DMS79 (cell line): ENCODE measurements at places on chromosomes 6 and 20.

DNA sequence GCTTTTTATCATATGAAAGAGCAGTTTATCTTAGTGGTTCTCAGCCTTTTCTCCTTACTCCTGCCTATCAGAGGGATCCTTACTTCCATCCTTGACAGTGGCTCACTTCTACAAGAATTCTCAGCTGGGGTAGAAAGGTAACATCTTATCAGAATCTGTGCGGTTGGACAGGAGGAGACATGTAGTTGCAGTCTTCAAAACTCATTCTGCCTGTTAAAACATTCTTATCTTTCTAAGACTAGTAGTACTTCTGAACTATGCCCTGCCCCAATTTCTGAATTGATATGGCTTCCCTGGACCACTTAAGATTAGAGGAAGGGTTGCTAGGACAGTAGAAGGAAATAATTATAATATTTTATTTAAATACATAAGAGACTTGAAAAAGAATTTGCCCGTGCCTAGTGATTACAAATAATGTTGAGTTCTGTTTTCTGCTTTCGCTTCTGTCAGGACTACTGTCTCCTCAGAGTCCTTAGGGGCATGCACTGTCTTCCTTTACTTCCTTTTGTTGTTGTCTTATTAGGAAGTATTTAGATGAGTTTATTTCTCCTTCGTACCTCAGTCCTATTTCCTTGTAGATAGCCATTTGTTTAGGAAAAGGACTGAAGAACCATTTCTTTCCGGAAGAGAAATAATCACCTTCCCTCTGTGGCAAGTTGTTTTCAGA lies 24.9 kb downstream of the BLTP3A start:
- no peak for DNase-seq

DNA sequence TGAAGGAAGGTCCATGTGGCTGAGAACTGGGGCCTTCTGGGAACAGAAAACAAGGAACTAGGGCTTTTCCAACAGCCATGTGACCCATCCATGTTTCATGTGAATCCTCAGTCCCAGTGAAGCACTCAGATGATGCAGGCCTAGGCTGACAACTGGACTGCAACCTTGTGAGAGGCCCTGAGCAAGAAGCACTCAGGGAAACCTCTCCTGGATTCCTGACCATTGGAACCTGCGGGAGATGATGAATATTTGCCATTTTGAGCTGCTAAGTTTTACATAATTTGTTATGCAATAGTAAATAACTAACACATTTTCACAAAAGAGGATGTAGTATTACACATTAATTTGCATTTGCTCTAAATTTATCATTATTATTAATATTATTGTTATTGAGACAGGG lies 38.4 kb upstream of the HLA-G start:
- DNase-seq = no peak

DNA sequence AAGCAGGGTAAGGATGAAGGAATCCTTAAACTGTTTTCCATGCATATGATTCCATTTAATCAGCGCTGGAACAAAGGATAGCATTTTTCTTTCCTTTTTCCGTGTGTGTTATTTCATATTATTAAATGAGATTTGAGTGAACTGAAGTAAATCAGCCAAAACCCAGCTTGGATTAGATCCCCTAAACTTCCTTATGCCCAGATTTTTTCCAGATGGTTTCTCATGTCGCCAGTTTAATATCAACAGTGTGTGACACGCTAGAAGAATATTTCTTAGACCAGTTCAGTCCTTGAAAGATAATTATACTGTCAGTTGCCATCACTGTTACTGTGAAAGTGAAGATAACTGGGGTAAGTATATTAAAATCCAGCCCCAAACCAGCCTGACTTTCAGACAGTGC lies 1009.4 kb downstream of the KIF16B start:
- DNase-seq = no peak

DNA sequence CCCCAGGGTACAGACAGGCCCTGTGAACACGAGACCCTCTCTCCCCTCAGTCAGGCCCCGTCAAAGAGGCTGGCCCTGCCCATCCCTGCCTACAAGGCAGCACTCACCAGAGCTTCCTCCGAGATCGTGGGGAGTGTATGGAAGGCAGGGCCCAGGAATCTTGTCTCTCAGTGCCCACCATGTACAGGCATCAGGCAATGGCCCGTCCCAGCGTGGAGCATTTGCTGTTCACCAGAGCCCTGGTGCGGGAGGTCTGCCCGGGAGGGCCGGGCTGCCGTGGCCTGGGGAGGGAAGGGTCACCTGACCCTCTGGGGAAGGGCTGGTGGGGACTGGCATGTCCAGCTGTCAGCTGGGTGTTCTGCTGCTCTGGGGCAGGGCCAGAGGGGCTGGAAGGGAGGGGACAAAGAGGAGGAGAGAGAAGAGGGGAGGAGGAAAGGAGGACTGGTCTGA lies at the start of gene IP6K3:
Gene IP6K3 (minus strand): TSS at position 255 of the 450 bp plus-strand sequence. CDS start 11,429 bp downstream, outside the sequence.
- no peak for DNase-seq

GRCh38 chr20:59008715-59009336 lies 1.8 kb upstream of the CTSZ start:
- DNase-seq = no peak

DNA sequence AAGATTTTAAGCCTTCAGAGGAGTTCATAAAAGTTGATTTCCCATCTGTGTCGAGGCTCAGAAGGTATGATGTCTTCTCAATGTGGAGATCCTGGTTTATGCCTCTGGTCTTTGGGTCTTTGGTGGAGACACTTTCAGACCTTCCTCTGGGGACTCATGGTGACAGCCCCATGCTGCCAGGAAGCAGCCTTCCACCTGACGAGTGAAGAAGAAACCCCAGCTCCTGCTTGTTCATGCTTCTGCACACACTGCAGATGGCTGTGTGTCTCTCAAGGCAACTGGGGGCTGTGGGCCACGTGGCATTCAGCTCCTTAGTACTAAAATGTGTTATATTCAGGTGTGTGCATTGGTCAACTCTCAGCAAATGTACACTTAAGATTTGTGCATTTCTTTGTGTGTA lies 4.9 kb upstream of the SCP2D1 start:
- DNase-seq = no peak

DNA sequence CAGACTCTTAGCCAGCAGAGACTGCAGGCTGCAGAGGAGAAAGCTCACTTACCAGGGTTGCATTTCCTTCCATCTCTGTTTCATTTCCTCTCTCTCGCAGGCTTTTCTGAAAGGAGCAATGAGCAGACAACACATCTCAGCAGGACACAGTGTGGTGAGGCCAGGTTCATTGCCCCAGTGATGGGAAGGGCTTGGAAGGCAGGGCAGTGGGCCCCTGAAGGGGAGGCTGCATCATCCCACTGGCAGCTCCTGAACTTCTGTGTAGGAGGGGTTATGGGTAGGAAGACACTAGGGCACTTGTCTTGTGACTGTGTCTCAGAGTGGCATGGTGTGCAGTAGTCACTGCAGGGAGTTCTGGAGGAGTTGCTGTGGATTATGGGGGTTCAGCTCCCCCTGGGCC lies 246.8 kb downstream of the QKI start:
- no peak for DNase-seq

DNA sequence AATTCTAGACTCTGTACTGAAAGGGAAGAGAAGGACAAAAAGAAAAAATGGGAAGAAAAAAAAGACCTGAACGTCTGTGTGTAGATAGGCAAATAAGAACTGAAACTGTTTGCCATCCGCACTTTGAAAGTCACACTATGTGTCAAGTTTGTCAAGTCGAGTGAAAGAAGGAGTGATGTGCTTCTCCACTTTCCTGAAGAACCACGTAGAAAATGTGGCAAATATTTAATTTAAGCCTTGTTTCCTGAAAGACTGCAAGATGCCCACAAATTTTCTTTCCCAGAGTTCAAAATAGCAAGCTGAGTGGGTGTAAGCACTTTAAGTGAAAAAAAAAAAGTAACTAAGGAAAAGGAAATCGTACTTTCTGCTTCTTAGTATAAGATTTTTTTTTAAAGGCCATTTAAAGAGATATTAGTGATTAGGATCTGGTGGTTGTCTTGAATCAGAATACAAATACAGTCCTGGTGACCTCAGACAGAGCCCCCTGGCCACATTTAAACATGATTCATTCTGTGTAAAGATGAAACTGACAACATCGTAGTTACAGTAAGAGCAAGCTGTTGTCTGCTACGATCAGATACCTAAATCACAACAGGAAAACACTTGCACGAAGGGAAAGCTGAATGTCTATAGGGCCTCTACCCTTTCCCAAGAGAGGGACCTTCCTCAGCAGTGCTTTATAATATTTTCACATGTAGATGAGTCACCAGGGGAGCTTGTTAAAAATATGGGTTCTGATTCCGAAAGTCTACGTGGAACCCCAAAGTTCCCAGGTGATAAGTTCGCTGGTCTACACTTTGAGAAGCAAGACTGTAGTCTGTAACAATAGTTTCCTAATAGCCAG lies 102.3 kb downstream of the HIVEP2 start:
- no peak for DNase-seq

DNA sequence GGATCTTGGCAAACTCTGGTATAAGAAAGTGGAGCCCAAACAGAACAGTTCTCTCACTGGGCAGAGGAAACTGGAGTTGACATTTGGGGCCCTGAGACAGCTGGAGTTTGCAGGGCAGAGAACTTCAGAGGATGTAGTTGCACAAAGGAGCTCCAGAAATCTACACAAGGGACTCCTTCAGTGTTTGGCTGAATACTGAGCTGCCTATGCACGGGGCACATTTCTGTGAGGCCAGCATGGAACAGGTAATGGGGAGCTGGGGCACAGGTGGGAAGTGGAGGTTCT lies 169.3 kb downstream of the ANKRD60 start:
- no peak for DNase-seq

DNA sequence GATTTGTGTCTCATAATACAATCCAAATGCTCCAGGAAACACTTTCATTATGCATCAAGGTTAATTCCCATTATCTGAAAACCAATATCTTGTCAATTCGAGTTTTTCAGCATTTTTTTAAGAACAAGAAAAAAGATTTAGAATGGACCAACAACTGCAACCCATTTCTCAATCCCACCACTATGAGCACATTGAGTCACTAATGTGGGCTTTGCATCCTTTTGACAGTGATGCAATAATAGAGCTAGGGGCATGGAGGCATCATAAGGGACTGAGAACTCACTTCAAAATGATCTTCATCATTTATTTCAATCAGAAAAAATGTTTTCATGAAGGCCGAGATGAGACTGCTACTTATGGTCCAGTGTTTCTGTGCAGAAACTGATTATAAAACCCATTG lies 74.8 kb upstream of the DEFB112 start:
- no peak for DNase-seq

GRCh38 chr20:51634257-51634656 lies 91.7 kb upstream of the NFATC2 start:
- no peak for DNase-seq

GRCh38 chr6:169106176-169106575 lies 147.5 kb downstream of the THBS2 start:
- no peak for DNase-seq

- no peak for DNase-seq
These were observed 14.5 kb downstream of the REV3L start for GRCh38 chr6:111468329-111469012.

DNA sequence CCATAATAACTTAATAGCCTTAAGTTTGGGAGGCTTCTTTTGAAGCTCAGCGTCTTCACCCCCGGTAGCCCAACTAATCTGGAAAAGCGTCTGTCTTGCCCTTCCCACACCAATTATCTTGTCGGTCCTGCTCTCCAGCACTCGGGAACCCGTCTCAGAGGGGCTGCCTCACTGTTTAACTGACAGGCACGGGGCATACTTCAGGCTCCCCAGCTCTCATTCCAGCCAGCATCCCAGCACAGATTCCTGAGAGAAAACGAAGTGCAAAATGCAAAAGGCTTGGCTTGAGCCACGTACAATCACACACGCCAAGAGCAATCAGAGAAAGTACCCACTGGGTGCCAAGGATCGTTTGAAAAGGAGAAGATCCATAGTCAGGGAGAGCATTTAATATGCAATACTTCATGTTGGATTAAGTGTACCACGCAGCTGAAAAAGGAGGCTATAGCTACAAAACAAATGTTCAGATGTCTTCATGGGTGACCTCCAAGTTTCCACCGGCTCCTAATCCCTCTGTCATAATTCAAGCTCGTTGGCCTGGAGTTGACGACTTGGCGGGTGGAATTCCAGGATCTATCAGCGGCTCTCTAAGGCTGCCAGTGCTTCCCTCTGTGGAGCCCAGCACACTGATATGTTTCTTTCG lies 53.7 kb upstream of the STX16 start:
- DNase-seq = no peak

DNA sequence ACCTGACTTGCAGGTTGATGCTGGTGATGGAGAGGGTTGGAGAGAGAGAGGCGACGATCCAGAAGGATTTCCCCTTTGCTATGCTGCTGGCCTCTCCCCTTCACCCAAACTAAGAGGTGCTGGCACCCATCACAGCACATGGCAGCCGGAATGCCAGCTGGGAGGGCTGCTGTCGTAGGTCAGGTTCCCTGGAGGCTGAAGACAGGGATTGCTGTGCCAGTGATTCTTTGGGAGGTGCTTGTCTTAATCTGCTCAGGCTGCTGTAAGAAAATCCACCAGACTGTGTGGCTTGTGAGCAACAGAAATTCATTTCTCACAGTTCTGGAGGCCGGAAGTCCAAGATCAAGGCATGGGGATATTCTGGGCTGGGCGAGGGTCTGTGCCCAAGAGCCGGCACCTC lies 4.4 kb upstream of the ARFGAP1 start:
- no peak for DNase-seq

GRCh38 chr6:2641044-2641725 lies 109.5 kb downstream of the MYLK4 start:
- DNase-seq = no peak
